ENCODE measurements at places on chromosomes 5 and 9. TPM values are rescaled to one million over a fixed set of nuclear protein-coding genes. Genes with fewer than 3 reads are reported as not detected.

LRRC14B gene
- total RNA-seq, result not detected

SLC36A3 gene
- total RNA-seq, result not detected

ZNF618 gene
- total RNA-seq, result 6.7 TPM

OCLN gene
- 0.43 TPM for total RNA-seq

MELK gene
- 5.7 TPM for total RNA-seq

SPAAR gene
- 1.0 TPM for total RNA-seq

SOHLH1 gene
- not detected for total RNA-seq

POLE3 gene
- 26.4 TPM for total RNA-seq

C5orf58 gene
- not detected for total RNA-seq

SPATA31A7 gene
- total RNA-seq, result not detected

CD72 gene
- total RNA-seq, result 0.11 TPM

MAP3K1 gene
- 101 TPM for total RNA-seq

PCDHA12 gene
- total RNA-seq, result under 0.01 TPM

ANKDD1B gene
- total RNA-seq, result 0.54 TPM

OR1Q1 gene
- not detected for total RNA-seq

NRARP gene
- total RNA-seq, result 23.0 TPM

SLC36A2 gene
- total RNA-seq, result not detected

TAF11L10 gene
- not detected for total RNA-seq
